ENCODE measurements at places on chromosomes 1 and 21.

DNA sequence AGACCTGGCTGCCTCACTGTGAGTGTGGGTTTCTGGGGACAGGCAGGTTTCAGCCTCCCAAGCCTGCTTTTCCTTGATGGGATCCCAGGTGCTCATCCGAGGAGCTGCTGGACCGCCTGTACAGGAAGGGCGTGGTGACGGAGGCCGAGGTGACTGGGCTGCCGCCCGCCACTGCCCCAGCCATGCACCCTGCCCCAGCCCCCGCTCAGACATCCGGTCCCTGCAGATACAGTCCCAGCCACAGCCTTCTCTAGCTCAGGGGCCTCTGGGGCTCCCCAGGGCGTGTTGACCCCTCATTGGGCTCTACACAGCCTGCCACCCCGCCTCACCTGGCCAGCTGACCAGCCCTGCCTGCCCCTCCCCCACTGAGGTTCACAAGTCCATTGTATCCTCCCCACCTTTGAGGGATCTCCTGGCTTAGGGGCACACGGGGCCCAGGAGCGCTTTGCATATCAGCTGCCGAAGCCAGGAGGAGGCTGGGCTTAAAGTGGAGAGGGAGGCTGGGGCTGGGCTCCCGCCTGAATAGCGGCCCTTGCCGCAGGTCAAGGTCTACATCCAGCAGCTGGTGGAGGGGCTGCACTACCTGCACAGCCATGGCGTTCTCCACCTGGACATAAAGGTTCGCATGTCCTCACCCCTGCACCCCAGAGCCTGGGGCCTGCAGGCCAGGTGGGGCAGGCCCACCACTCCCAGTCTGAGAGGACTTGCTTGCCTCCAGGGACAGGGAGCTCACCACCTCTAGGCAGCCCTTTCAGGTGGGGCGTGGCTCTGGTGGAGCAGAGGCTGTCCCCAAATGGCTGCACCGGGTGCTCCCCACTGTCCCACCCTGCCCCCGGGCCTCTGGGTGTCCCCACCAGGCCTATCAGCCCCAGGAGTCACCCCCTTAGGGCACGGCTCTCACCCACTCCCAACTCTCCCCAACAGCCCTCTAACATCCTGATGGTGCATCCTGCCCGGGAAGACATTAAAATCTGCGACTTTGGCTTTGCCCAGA, 38.5 kb downstream of the TRIM11 start:
- no peak for DNase-seq

GRCh38 chr1:198205016-198205684, 48.4 kb downstream of the NEK7 start:
- no peak for DNase-seq

DNA sequence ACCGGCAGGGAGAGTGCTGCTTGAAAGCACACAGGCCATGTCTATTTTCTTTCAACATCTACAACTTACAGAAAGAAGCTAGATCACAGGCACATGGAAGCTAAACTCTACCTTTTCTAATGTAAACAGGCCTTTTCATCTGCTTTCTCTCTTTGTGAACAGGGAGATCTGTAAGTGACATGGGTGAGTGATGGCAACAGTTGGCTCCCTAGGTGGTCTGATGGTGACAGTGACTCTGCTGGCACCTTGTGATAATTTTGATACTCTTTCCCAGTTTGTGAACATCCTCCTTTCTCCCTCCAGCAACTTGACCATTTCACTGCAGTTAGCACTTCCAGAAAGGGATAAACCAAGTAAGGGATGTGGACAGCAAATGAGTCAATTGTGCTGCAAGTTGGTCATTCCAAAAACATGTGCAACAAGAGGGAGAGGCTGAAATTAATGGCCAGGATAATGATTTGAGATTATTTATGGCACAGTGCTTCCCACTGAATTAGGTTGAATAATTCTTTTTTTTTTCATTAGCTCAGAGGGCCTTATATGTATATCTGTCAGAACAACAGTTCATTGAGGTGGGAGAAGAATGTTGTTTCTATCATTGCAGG, 89.5 kb downstream of the XCL2 start:
- no peak for DNase-seq

- no peak for DNase-seq
These were observed 38.8 kb downstream of the ST6GALNAC5 start for GRCh38 chr1:76905876-76906595.

DNA sequence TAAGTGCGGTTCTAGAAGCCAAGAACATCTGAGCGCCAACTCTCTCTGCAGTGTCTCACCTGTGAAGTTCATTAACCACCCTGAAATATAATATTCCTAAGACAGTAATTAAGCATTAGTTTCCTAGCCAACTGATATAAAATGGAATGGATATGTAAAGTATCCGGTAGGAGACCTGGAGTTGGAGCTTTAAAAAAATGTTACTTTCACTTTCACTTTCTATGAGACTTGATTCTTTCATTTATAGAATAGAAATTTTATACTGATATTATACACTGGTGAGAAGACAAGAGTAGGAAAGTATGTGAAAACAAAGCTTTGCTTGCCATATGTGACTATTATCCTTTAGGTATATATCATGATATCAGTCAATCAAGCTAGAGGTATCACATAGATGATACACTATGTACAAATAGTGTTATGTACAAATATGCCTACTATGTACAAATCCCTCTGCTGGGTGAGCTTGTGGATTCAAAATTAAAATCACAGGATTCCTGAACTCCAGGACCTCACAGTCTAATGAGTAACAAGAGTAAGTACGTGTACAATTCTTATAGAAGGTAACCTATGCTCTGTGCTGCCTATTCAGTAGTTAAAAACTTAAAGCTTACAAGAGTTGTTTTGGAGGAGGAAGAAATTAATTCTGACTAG, 934.2 kb downstream of the TTLL7 start:
- DNase-seq: no peak

DNA sequence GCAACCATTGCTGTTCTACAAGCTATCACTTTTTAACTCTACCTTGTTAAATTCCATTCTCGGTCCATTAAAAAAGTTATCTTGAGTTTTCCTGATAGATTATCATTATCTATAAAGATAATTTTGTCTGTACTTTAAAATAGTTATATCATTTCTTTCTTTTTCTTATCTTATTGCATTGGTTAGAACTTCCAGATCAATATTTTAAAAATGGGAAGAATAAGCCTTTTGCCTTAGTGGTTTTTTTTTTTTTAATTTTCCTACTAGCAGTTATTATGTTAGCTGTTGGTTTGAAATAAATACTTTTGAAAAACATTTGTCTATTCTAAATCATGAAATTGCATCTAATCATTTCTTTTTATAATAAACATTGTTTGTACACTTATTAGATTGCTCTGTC, 71.0 kb upstream of the ATF3 start:
- no peak for DNase-seq

DNA sequence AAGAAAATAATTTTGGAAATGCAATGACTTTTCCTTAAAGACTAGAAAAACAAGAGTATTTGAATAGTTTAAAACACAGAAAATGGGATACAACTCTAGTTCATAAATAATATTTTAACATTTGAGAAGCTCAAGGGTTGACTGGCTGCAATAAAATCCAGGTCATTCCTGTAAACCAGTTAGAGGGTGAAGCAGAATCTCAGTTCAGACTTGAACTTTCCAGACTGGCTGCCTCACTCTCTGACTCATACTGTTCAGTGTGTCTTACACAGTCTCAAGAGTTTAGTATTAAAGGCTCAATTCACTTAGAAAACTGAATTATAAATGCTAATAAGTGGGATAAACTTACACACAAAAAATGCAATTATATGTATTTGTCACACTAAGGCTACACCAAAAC, 89.9 kb downstream of the RAVER2 start:
- DNase-seq: no peak

DNA sequence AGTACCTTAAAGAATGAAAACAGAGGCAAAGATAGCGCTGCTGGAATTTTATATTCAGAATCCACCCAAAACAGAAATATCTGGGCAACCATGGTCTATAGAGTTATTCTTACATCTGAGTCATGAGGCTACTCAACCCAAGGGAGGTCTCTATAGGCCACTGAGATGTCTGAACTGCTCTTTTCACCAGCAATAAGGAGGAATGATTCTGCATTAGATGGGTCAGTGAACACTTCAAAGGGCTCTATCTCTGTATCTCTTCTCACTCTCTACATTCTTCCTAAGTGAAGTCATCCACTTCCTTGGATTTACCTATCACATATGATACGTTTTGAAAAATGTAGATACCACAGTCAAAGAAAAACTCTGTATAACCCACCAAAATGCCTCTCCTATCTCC, 90.2 kb upstream of the NGF start:
- DNase-seq: no peak

- no peak for DNase-seq
These were observed 2.1 kb upstream of the S100A2 start for GRCh38 chr1:153567621-153568366.

DNA sequence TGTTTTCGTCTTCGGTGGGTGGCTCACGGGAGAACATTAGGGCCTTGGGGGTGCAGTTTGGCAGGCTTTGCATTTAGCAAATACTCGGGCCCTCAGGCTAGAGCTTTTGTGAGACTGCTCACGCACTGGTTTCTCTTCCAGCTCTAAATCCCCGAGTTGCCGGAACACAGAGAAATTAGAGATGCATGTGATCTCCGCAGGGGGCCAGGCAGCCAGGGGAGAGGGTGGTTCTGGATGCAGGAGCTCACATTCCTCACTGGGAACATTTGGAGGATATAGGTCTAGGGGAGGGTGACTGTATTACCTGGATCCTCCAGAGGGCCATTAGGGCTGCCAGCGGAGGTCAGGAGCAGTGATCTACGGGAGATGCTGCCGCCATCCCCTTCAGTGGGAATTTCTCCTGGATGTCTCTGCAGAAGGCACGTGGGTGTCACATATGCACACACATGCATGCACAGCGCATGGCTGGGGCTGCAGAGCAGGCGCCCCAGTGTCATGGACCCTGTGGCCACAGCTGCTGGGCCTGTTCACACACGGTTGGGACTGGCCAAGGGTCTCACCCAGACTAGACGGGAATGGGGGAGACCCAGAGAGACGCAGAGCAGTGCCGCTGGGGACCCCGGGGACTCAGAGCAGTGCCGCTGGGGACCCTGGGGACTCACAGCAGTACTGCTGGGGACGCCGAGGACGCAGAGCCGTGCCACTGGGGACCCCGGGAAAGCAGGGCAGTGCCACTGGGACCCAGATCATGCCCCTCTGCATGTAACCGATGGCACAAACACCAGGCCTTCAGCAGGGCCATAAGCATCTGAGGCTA, 258.7 kb downstream of the CAMTA1 start:
- DNase-seq: no peak

DNA sequence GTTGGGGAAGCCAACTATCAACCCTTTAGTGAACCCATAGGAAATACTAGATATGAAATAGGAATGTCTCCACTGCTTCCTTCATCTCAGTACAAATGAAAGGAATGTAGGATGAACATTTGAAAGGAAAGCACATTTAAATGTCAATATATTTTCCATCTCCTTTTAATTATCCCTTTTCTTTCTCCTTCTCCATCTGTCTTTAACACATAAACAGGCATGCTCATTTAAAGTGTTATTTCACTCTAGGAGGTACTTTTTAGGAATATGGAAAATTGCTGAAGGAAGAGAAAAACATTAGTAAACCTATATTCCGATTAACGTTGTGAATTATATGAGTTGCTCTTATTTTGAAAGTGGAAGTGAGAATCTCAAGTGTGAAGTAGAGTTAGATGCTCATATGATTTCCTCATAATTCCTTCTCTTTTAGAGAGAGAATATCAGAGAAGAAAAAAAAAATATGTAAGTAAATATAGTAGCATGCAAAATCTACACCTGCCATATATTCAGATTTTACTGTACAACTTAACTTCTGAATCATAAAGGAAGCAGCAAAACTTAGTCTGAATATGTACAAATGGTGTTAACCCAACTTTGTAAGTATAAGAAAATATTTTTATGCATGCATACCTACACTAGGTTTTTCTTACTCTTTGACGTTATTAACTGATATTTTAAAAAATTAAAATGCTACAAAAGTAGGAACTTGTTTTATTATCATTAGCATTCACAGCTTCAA, 406.9 kb upstream of the B3GALT2 start:
- DNase-seq: no peak

DNA sequence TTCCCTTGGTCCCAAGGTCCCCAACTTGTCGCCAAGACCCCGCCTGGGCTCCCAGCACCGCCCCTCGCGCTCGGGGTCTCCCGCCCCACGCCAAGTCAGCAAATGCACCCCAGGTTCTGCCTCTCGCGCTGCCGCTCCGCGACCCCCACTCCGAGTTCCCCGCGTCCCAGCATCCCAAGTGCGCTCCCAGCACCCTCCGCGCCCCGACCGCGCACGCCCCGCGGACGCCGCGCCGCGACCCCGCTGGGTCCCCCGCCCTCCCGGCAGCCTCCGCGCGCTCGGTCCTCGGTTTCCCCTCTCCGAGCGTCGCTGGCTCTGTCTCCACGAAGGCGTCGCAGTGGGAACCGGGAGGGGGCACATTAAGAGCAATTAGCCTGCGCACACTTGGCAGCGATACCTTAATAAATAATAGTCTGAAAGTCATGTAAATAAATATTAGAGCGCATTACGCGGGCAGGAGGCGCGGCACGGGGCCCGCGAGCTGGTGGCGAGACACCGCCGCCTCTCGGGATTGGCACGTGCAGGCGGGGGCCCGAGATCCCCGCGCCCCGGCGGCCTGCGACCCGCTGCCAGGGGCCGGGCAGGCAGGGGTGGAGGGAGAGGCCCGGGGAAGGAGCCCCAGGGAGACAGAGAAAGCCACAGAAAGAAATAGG, 75.9 kb downstream of the VWA5B1 start:
- peak; percentile 40 for DNase-seq

GRCh38 chr1:29924017-29924431, 687.7 kb downstream of the PTPRU start:
- no peak for DNase-seq

DNA sequence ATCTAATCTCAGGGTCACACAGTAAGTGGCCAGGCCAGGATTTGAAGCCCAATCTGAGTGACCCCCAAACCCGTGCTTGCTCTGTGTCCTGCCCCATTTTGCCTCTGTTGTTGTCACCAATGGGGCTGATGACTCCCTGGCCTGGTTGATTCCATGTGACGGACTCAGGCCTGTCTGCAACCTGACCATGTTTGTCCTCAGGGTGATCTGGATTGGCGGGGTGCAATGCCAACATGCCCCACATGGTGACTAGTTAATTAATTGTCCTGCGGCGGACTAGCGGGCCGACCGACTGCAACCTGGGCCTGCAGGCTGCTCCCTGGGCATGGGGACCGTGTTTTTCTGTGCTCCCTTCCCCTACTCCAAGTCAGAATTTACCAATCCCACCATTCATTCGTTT, 256.3 kb downstream of the MATN1 start:
- no peak for DNase-seq

DNA sequence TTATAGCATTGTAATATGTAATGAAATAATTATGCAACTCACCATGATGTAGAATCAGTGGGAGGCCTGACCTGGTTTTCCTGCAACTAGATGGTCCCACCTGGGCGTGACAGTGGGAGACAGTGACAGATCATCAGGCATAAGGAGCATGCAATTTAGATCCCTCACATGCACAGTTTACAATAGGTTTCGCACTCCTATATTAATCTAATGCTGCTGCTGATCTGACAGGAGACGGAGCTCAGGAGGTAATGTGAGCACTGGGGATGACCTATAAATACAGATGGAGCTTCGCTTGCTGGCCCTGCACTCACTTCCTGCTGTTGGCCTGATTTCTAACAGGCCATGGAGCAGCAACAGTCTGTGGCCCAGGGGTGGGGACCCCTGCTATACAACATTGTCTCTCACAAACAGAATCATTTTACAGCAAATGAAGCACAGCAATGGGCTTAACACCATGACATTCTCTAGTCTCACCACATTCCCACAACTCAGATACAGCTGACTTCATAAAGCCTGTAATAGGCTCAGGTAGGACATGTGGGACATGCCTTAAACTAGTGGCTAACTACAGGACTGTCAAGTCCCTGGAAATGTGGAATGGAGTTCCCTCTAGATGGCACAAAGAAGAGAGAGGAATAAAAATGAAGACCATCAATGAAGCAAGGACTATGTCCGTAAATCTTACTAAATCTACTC, 40.7 kb upstream of the SLC5A9 start:
- no peak for DNase-seq

Data from D341Med (cell line).